CD4-positive, alpha-beta T cell (primary cell): ENCODE measurements at places on chromosomes 4 and X. TPM values are rescaled to one million over a fixed set of nuclear protein-coding genes. Genes with fewer than 3 reads are reported as not detected.
A peak's percentile ranks its signal among the peaks of the same experiment; 100 is the strongest.

Gene SLC6A8
- 0.42 TPM for total RNA-seq

DNA sequence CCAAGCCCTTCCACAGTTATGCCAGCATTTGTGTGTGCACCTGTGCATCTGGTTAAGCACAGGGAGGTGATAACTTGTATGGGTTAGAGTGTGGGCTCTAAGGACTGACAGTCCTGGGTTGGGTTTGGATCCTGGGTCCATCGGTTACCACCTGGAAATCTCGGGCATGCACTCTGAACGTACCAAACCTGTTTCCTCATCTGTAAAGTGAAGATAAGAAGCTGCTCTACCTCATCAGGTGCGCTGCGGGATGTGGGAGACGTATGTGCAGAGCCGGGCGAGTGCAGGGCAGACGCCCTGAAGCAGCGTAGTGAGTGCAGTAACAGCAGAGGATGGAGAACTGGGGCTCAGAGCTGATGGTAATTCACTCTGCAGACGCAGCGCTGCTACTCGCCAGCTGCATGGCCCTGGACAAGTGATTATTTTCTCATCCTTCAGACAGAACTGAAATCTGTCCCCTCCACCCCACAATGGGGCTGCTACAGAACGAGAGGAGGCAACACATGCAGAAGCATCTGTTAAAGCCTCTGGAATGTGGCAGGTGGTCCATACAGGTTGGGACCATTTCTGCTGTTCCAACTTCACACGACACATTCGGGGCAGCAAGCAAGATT lies 64.4 kb downstream of the HADH start:
- peak; percentile 39 for DNase-seq

- DNase-seq: no peak
These were observed 213.3 kb downstream of the GLUD2 start for GRCh38 chrX:121260596-121261240.

- no peak for DNase-seq
These were observed 38.3 kb downstream of the SUPT20HL1 start for GRCh38 chrX:24398766-24399165.

DNA sequence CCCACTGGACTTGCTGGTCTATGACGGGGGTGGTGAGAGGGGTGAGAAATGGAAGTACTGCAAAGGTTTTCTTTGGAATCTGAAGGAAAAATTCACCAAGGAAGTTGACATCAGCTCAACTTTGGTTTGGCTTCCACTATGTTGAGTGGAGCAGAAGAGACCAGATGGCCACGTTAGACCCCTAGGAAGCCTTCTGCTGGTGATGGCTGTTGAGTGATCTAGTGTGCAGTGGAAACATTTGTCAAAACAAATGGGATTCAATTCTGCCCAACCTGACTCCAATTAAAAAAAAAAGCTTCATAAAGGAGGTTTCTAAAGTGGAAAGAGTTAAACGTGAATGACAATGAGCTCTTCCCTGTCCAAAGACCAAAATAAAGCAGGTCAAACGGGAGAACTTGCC lies 25.7 kb downstream of the SEL1L3 start:
- no peak for DNase-seq

DNA sequence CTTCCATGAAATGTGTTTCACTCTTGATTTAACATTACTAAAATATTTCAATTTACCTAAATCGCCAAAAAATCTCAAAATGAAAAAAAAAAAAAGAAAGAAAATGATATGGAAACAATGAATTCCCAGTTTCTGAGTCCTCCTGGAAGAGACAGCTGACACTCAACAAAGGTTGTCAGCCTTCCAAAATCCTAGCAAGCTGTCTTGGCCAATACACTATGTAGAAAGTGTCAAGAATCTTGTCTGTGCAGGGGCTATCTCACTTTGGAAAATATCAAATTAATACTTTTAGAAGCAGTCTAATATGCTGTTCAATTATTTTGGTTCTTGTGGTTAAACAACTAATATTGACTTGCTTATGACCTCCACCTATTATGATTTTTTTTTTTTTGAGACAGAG lies 8.7 kb downstream of the DKK2 start:
- DNase-seq: no peak

Gene SHROOM3
- total RNA-seq: not detected

- DNase-seq: no peak
These were observed 8.8 kb downstream of the EPHA5 start for GRCh38 chr4:65661471-65661870.

- no peak for DNase-seq
These were observed 1910.0 kb upstream of the AGA start for GRCh38 chr4:179352221-179352620.

GRCh38 chr4:124178449-124179021 lies 534.0 kb downstream of the ANKRD50 start:
- DNase-seq: no peak

Gene CCKAR
- not detected for total RNA-seq

GRCh38 chr4:1843852-1844251 lies 12.1 kb downstream of the LETM1 start:
- no peak for DNase-seq

Gene GPR50
- total RNA-seq: not detected

Gene CPXCR1
- not detected for total RNA-seq

Gene PCYT1B
- not detected for total RNA-seq

- peak; percentile 13 for DNase-seq
These were observed 215.2 kb upstream of the PSAPL1 start for GRCh38 chr4:7649741-7650531.

Gene USP26
- total RNA-seq: not detected

DNA sequence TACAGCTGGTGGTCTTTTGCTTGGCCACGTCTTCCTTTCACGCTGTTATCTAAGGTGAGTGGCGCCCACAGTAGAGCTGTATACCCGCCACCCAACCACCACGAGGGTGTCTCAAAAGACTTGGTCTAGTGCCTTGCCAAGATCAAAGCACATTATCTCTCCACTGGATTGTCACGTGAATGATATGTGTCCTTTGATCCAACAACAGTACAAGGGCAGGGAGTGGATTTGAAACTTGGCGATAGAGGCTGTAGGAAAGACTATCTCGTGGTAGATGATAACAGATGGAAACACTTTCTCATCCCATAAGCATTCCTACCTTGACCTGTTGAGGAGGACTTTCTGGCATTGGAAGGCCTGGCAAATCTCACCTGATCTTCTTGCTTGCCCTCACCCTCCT lies 37.7 kb upstream of the BCLAF3 start:
- DNase-seq: no peak

Gene ZNF630
- 1.9 TPM for total RNA-seq

GRCh38 chr4:174080361-174080760 lies 203.1 kb downstream of the FBXO8 start:
- DNase-seq: no peak

- no peak for DNase-seq
These were observed 75.4 kb upstream of the C4orf50 start for GRCh38 chr4:6093671-6094070.

- no peak for DNase-seq
These were observed 227.6 kb upstream of the MAB21L2 start for GRCh38 chr4:150354214-150354796.

Gene SLIT2
- not detected for total RNA-seq

DNA sequence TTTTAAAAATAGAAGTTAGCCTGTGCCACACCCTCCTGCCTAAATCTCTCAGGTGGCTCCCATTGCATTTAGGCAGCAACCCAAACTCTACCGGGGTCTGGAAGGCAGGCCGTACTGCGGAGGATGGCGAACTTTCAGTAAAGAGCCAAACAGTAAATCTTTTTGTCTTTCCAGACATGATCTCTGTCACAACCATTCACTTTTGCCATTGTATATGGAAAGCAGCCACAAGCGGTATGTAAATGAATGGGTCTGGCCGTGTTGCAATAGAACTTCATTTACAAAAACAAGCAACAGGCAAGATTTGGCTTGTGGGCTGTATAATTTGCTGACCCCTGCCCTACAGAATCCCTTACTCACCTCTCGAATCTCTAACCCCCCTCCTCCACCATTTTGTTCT lies 3.3 kb downstream of the RADX start:
- no peak for DNase-seq

GRCh38 chr4:82594456-82594855 lies 32.7 kb upstream of the TMEM150C start:
- no peak for DNase-seq

- no peak for DNase-seq
These were observed 23.6 kb downstream of the MORC4 start for GRCh38 chrX:106976416-106976815.

GRCh38 chrX:150607201-150607600 lies 38.8 kb downstream of the MTM1 start:
- DNase-seq: no peak

GRCh38 chr4:99790796-99791617 lies 25.6 kb upstream of the DAPP1 start:
- no peak for DNase-seq

DNA sequence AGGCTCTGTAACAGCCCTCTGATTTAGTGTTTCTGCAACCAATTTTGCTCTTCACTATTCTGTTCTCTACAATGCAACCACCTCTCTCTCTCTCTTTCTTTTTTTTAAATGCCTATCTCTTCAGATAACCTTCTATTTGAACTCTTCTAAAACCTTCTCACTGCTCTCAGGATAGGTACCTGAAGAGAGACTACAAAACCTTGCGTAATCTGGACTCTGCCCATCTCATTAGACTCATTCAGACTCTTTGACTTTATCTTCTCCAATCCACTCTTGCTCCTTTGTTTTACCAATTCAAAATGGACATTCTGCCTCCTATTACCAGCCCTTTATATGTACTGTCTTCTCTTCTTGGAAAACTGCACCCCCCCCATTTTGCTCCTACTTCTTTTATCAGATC lies 291.6 kb downstream of the CAMK2D start:
- DNase-seq: no peak

DNA sequence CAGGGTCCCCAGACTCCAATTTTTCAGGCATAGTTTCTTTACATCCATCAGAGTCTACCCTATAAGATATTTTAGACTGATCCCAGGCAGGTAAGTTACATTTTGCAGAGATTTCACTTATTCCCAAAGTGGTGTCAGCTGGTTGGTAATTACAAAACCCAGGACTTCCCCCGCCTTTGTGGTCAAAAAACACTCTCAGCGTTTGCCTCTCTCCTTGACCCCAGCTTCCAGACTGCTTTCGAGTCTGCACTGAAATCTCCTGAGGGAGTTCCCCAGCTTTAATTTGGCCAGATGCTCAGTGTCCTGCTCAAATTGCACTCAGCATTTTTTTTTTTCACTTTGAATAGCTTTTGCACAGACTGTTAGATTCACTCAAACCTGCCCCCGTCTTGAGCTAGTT lies 11.2 kb upstream of the AMOT start:
- no peak for DNase-seq

- DNase-seq: no peak
These were observed 194.4 kb upstream of the CPEB2 start for GRCh38 chr4:14807856-14808255.

DNA sequence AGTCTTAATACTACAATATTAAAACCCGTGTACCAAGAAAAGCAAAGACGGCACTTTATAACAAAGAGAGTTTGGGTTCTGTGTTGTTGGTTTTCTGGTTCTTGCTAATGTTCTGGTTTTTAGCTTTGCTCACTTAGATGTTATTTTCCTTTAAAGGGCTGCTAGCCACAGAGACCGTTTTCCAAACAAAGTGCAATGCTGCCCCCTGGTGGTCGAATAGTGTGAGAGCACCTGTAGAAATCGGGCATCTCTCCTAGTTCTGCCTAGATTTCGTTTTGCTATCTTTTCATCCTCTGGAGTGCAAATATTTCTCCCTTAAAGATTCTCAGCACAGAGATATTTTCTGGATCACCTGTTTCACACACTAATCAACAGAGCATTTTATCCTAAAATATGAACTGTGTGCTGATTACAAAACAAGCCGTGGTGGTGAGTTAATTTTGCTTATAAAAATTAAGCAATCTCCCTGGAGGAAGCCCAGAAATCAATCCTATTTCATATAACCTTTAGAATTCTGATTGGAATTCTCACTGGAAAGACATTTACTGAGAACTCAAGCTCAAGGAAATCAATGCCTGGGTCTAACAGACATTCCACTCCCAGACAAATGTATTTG lies 334.5 kb upstream of the NOCT start:
- peak; percentile 57 for DNase-seq

DNA sequence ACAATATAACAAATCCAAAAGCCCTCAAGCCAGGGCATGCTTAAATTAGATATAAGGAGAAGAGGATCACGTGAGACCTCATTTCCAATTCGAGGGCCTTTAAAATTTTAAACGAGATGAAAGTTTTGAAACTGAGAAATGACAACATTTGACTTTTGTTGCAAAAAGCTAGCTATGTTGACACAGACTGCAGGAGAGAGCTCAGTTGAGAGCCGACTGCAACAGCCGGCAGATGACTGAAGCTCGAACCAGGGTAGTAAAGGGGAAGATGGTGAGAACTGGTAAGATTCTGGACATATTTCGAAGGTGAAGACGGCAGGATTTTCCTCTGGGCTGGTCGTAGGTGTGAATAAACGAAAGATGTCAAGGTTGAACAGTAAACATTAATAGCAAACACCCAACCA lies 773 bp downstream of the PRMT9 start:
- DNase-seq: peak; percentile 47

- DNase-seq: no peak
These were observed 7.0 kb downstream of the ACOT9 start for GRCh38 chrX:23736030-23736429.

DNA sequence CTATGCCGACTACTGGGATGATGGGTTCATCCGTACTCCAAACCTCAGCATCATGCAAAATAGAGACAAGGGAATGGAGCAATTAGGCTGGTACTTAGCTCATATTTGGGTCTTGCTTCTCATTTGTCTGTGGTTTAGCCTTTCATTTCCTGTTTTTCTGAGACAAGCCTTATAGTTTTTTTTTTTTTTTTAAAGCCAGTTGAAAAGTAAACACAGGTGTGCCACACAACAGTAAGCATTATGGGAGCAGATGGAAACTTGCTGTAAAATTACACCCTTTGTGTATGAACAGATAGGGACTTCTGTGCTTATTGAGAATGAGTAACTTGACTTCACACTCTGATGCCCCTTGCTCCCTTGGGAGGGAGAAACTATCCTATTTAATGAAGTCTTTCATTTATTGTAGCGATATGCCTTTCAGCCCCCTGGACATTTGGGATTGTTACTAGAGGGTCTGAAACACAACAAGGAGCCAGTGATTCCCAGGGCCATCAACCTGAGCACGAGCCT lies 13.7 kb downstream of the RASSF6 start:
- no peak for DNase-seq

Gene SYNPO2
- 0.22 TPM for total RNA-seq
